ENCODE measurements at places on chromosomes 12 and 14.
A peak's percentile ranks its signal among the peaks of the same experiment; 100 is the strongest.

DNA sequence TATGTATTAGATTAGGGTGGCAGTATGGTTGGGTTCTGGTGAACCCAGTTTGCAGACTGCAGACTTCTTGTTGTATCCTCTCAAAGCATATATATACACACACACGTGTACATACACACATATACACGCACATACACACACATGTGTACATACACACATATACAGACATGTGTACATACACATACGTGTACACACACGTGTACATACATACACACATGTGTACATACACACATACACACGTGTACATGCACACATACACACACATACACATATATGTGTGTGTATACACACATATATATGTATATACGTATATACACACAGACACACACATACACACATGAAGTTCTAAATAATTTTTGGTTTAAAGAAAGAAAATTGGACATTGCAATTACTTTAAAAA is 780.2 kb downstream of the FLRT2 start:
- no peak overlapping the region for H3K4me3 ChIP-seq
- no peaks in the 10 kb centered on the region for H3K27me3 ChIP-seq
- H3K4me1 ChIP-seq: no peaks in the 10 kb centered on the region
- no peak for DNase-seq

DNA sequence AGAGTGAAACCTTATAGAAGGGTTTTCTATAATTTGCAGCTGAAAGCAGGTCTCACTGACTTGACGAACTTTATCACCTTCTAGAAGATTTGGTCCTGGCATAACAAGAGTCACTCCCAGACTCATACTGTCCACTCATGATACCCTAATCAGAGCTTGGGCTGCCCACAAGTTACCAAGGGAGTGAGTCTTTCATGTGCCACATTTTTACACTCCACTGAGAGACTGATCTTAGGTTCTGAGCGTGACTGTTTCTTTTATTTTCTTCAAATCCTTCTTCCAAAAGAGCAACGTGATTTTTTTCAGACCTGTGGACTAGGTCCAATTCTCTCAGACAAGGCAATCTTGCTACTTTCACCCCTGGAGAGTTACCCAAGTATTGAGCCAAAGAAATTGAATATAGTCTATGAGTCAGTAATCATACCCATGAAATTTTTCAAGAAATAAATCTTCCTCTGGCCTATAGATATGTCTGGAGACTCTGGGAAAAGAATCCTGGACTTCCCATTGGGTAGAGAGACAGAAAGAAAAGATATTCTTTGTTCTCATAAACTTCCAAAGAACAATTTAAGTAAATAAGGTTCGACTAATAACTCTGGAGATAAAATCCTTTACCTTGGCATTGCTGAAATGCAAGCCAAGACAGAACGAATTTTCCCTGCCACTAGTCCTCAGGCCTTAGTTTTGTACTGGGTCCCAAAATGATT is 26.9 kb downstream of the SIX1 start:
- no peaks in the 10 kb centered on the region for H3K27me3 ChIP-seq
- H3K4me3 ChIP-seq: no peak overlapping the region
- H3K4me1 ChIP-seq: peaks cover 81% of the 10 kb centered on the region
- peak overlapping the region; percentile 63 for H3K27ac ChIP-seq

DNA sequence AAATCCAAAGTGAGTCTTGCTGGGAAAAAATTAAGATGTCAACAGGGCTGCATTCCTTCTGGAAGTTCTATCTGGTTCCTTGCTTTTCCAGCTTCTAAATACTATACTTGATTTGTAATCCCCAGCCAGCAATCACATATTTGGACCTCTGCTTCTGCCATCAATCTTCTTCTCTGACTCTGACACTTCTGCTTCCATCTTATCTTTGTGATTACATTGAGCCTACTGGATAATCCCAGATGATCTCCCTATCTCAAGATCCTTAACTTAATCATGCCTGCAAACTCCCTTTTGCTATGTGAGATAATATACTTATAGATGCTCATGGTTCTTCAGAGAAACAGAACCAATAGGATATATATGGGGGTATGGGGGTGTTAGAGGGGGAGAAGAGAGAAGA is 49.9 kb upstream of the ZDHHC17 start:
- H3K4me3 ChIP-seq: no peak overlapping the region
- no peaks in the 10 kb centered on the region for H3K27me3 ChIP-seq
- H3K36me3 ChIP-seq: no peaks in the 10 kb centered on the region

GRCh38 chr12:96506776-96507175 is 17.4 kb downstream of the CFAP54 start:
- no peak overlapping the region for H3K27ac ChIP-seq
- H3K4me3 ChIP-seq: no peak overlapping the region
- peaks cover 24% of the 10 kb centered on the region for H3K4me1 ChIP-seq
- H3K36me3 ChIP-seq: no peaks in the 10 kb centered on the region
- no peak for DNase-seq

- no peak for DNase-seq
- no peaks in the 10 kb centered on the region for H3K36me3 ChIP-seq
- peaks cover 7% of the 10 kb centered on the region for H3K4me1 ChIP-seq
- H3K27ac ChIP-seq: peak overlapping the region; percentile 82
Measured at GRCh38 chr12:110613071-110613770, 708 bp upstream of the TCTN1 start.

DNA sequence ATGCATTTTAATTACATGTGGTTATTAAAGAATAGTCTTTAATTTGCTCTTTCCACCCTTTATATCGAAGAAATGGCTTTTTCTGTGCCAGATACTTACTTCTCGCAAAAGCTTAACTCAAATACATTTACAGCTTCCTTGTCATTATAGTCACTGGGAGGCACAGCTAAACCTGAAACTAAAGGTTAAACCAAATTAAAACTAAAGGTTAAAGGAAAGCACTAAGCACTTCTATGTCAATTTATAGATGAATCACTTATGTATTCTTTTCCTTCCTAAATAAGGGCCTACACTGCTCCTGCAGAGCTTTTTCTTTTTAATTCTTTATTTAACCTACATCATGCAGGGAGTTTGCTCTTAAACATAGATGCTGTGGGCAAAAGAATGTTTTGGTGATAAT is 9.1 kb downstream of the C14orf93 start:
- DNase-seq: no peak
- no peaks in the 10 kb centered on the region for H3K27me3 ChIP-seq
- no peak overlapping the region for H3K4me3 ChIP-seq
- H3K27ac ChIP-seq: no peak overlapping the region

DNA sequence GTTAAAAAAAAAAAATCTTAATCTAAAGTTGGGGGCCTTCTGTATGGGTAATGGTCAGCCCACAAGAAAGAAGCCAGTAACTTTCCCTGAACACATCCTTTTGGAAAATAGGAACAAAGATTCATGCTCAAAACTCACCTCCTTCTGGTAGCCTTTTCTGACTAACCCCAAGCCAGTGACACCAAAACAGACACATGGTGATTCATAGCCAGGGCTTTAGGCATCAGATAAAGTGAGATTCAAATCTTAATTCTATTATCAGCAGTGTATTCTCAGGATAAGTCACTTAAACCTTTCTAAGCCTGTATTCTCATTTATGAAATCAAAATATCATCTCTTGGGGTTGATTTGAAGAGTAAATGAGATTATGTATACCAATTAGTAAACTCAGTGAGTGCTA is 4.9 kb downstream of the ATP5MC2 start:
- H3K4me3 ChIP-seq: no peak overlapping the region
- H3K4me1 ChIP-seq: peaks cover 9% of the 10 kb centered on the region
- no peak overlapping the region for H3K27ac ChIP-seq
- no peaks in the 10 kb centered on the region for H3K27me3 ChIP-seq
